ENCODE measurements at places on chromosomes 12 and 14.
A peak's percentile ranks its signal among the peaks of the same experiment; 100 is the strongest.

- DNase-seq, result no peak
These were observed 19.6 kb downstream of the KLRB1 start for GRCh38 chr12:9587987-9588600.

GRCh38 chr12:91866566-91866965 lies 279.1 kb downstream of the BTG1 start:
- no peak for DNase-seq

- DNase-seq, result no peak
These were observed 214.3 kb upstream of the PDE3A start for GRCh38 chr12:20154052-20154451.

GRCh38 chr12:127909041-127909440 lies 357.9 kb upstream of the TMEM132C start:
- DNase-seq, result no peak

GRCh38 chr14:28756884-28757570 lies 9.6 kb upstream of the FOXG1 start:
- DNase-seq, result peak; percentile 62

DNA sequence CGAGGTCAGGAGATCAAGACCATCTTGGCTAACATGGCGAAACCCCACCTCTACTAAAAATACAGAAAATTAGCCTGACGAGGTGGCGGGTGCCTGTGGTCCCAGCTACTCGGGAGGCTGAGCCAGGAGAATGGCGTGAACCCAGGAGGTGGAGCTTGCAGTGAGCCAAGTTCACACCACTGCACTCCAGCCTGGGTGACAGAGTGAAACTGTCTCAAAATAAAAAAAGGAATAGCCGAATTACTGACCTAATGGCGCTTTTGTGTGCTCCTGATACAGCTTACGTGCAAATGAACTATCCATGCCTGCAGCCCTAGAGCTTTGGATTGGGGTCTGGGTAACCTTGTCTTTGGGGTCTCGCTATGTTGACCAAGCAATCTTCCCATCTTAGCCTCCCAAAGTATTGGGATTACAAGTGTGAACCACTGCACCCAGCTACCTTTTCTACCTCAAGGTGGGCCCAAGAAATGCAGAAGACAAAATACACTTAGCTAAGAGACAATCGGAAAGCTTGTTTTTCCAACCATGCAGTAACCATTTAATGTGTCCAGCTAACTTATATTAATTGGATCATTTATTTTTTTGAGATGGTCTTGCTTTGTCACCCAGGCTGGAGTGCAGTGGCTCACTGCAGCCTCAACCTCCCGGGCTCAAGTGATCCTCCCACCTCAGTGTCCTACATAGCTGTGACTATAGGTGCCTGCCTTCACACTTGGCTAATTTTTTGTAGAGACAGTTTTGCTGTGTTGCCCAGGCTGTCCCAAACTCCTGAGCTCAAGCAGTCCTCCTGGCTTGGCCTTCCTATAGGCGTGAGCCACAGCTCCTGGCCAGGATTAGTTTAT lies 5.5 kb downstream of the PABPN1 start:
- no peak for DNase-seq

DNA sequence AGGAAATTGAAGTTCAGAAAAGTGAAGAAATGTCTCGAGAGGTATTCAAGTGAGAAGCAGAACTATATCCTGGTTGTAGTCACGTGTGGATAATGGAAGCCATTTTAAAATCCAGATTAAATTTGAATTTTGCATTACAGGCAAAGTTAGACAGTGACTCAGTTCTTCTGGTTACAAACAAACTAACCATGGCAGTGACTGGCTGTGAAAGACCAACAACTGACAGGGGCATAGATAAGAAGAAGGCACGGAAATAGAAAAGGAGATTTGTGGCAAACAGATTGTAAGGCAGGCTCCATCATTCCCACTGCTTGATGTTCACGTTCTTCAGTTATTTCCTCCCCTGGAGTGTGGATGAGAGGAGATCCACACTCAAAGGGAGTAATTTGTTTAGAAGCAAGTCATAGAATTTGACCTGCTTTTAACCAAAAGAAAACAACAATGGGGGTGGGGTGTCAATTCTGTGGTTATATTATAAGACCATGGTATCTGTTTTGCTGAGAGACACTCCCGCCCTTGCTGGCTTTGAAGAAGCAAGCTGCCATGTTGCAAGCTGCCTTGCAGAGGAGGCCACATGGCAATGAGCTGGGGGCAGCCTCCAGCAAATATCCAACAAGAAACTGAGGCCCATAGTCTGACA lies 795.3 kb downstream of the VRK1 start:
- DNase-seq, result no peak

DNA sequence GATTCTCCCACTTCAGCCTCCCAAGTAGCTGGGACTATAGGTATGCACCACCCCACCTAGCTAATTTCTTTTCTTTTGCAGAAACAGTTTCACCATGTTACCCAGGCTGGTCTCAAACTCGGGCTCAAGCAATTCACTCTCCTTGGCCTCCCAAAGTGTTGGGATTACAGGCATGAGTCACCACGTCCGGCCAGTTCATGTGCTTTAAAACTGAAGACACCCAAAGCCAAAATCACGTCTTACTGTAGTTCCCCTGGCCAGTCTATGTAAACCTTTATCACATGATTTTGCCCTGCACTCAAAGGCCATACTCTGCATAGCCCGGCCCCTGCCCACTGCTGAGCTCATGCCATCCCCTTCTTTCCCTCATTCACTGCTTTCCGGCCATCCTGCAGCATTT lies 4.5 kb downstream of the ALKBH2 start:
- no peak for DNase-seq

GRCh38 chr14:52355016-52355431 lies 40.9 kb downstream of the PTGER2 start:
- no peak for DNase-seq

DNA sequence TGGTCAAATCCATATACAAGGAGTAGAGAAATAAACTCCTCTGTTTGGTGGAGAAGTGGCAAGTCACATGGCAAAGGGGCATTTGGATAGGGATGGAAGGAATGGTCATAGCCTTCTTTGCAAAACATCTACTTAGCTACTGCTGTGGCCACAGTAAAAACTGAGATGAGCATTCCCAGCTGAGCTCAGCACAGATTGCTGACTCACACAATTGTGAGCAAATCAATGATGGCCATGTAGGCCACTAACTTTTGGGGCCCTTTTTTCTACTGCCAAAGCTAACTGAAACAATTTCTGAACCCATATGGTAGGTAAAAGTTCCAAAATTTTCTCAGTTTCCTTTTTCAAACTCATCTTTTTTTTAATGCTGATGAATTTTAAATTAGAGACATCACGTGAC lies 31.6 kb downstream of the DUSP6 start:
- DNase-seq, result no peak

Measured in left forelimb (tissue), 1 donor.